Natural killer cell treated with Interleukin-12 subunit alpha and Interleukin-12 subunit beta and Interleukin-15 and Interleukin-18, amount 100 ng/mL, for 72 hours (primary cell): ENCODE measurements at places on chromosomes 4 and X. TPM values are rescaled to one million over a fixed set of nuclear protein-coding genes. Genes with fewer than 3 reads are reported as not detected.

DNA sequence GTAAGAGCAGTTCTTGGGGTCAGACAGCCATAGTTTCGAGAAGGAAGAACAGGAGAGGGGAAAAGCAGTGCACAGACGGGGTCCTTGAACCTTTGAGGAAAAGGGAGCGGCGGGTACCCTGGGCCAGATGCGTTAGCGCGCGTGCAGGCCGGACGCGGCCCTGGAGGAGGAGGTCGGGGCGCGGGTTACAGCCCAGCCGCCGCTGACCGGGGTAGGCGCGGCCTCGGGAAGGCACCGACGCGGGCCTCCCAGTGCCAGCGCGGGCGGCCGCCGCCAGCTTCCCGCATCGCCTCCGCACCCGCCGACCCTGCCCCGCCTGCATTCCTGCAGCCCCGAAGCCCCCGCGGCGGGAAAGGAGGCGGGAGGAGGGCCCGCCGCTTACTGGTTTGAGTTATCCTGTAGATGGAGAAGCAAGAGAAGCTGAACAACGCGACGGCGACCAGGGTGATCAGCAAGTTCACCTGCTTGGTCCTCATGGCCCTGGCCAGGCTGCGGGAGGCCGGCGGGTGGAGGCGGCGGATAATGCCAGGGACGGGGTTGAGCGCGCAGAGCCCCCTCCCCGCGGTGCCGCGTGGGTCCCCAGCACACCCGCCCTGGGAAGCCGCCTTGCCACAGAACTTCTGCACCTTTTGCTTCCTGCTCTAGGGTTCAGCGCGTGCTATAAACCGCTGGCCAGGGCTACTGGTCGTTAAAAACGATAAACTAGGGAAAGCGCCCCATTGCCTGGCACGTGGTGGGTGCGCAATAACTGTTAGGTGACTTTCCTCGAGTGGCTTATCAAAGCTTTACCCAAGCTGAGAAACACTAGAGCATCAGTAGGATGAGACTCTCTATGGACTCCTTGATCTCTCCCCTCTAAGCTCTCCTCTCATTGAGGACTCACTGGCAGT, at the start of gene MGAT4D:
MGAT4D (minus strand) TSS at position 547 of the 890 bp plus-strand sequence; CDS start at position 476, 71 bp downstream.
- H3K27ac ChIP-seq = no peak within 1 kb of the TSS
- H3K4me1 ChIP-seq = peaks cover 7% of the 10 kb centered on the region
- peaks cover 67% of the 10 kb centered on the region for H3K27me3 ChIP-seq
- H3K4me3 ChIP-seq = peak within 1 kb of the TSS; percentile 36
- no peaks in the 10 kb centered on the region for H3K36me3 ChIP-seq

DNA sequence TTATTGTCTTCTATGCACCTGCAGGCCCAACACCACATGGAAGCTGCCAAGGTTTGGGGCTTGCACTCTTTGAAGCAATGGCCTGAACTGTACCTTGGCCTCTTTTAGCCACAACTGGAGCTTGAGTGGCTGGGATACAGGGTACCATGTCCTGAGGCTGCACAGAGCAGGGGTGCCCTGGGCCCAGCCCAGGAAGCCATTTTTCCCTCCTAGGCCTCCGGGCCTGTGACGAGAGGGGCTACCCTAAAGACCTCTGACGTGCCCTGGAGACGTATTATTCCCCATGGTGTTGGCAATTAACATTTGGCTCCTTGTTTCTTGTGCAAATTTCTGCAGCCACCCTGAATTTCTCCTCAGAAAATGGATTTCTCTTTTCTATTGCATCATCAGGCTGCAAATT, 519.9 kb upstream of the MAGEB18 start:
- no peak overlapping the region for H3K4me3 ChIP-seq
- DNase-seq = no peak
- no peak overlapping the region for H3K27ac ChIP-seq
- no peaks in the 10 kb centered on the region for H3K27me3 ChIP-seq
- H3K36me3 ChIP-seq = no peaks in the 10 kb centered on the region
- H3K4me1 ChIP-seq = no peaks in the 10 kb centered on the region

DNA sequence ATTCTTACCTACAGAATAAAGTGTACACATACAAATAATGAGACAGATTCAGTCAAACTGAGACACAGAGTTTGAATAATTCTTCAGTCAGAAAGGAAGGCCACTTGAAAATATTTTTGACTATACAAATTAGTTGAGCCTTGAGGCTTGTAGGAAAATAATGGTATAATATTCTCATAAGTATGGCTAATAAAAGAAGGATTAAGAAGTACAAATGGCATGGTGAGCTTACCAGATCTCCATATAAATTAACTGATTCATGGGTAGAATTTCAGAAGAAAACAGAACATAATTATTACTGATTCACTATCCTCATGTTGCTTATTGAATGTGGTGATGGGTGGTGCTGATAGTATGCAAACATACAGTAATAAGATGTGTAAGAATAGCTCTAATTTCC, 401.1 kb downstream of the PCDH18 start:
- H3K4me3 ChIP-seq = no peak overlapping the region
- H3K27me3 ChIP-seq = no peaks in the 10 kb centered on the region
- no peak for DNase-seq
- no peaks in the 10 kb centered on the region for H3K4me1 ChIP-seq
- H3K27ac ChIP-seq = no peak overlapping the region

DNA sequence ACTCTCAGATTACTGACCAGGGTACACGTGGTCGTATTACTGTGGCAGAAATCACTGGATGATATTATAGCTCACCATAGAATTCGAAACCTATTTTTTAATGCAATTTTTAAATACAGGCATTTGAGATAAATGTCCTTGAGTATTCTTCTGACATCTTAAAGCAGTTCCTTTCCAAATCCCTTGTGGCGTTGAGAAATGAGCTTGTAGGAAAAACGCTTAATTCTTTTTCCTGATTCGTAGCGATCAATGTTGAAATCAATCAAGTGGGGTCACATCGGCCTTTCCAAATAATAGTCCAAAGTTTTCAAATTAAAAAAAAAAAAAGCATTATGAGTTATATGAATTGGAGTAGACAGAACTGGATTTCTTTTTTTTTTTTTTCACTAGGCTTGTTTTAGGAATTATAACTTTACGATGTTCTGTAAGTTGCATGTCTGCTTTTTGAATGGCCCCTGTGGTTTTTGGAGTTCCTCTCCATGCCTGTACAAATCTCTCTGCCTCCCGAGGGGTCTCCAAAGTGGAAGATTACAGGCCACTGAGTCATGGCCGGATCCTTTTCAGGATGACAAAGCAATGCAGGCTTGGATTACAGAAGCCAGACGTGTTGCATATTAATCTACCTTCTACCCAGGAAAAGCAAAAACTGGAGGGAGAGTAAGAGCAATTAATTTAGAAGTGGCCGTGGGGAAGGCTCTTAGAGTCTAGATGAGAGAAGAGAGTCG, 226.1 kb downstream of the SHOX start:
- DNase-seq = no peak
- no peaks in the 10 kb centered on the region for H3K36me3 ChIP-seq
- no peak overlapping the region for H3K4me3 ChIP-seq
- no peaks in the 10 kb centered on the region for H3K4me1 ChIP-seq

DNA sequence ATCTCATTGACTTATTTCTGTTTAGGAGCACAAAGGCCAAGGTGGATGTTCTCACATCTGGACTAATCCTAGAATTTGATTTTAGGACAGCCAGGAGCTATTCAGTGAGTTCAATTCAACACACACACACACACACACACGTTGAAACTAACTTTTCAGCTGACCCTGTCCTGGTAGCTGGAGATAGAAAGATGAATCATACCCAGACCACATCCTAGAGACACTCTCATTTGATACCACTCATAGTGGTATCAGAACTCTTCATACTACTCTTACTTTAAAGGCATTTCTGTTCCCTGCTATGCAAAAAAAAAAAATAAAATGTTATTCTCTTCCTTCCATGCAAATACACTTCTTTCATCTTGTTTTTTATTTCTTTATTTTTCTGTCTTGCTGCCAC, 36.7 kb downstream of the KLF8 start:
- no peak overlapping the region for H3K27ac ChIP-seq
- DNase-seq = no peak
- H3K36me3 ChIP-seq = no peaks in the 10 kb centered on the region

GRCh38 chr4:8035371-8035780, 95.7 kb upstream of the AFAP1 start:
- H3K4me3 ChIP-seq = peak overlapping the region; percentile 44
- no peaks in the 10 kb centered on the region for H3K36me3 ChIP-seq

DNA sequence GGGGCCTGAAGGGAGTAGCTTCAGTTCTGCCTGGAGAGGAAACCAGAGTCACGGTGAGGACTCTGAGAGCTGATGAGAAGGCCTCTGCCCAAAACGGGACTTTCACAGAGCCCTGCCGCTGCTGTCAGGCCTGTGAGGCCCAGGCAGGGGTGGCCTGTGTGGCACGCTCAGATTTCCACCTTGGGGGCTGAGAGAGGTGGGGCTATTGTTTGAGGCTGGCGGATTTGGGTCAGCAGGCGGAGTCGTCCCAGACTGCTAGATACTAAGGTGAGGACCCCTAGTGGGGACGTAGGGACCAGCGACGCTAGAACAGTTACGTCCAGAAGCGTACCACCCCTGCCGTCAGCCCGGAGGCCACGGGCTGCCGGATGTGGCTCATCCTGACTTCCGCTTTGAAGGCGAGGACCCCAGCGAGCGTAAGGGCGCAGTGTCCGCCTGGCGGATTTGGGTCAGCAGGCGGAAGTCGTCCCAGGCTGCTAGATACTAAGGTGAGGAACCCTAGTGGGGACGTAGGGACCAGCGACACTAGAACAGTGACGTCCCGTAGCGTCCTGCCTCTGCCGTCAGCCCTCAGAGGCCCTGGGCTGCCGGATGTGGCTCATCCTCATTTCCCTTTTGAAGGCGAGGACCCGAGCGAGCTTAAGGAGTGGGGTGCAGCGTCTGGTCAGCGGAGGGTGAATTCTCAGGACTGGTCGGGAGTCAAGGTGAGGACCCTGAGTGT, at the start of gene MAGEB1:
MAGEB1 (plus strand) TSS at position 378 of the 721 bp plus-strand sequence. CDS start 3,348 bp downstream, outside the sequence.
- H3K36me3 ChIP-seq = no peaks in the 10 kb centered on the region
- no peaks in the 10 kb centered on the region for H3K27me3 ChIP-seq
- no peaks in the 10 kb centered on the region for H3K4me1 ChIP-seq
- no peak within 1 kb of the TSS for H3K4me3 ChIP-seq

- peaks cover 13% of the 10 kb centered on the region for H3K27me3 ChIP-seq
- DNase-seq = no peak
- H3K4me1 ChIP-seq = no peaks in the 10 kb centered on the region
- H3K4me3 ChIP-seq = no peak overlapping the region
- H3K27ac ChIP-seq = no peak overlapping the region
Measured at GRCh38 chrX:151687635-151688034, 7.6 kb upstream of the PRRG3 start.

STK32B gene
- total RNA-seq = not detected

P2RY8 gene
- total RNA-seq = 19.5 TPM

GRCh38 chr4:16779028-16779675, 119.3 kb downstream of the LDB2 start:
- H3K27ac ChIP-seq = no peak overlapping the region
- DNase-seq = no peak
- no peaks in the 10 kb centered on the region for H3K27me3 ChIP-seq
- no peaks in the 10 kb centered on the region for H3K4me1 ChIP-seq
- no peak overlapping the region for H3K4me3 ChIP-seq

MRPS18C gene
- total RNA-seq = 44.4 TPM

- H3K27ac ChIP-seq = no peak overlapping the region
- DNase-seq = no peak
- H3K27me3 ChIP-seq = no peaks in the 10 kb centered on the region
- no peak overlapping the region for H3K4me3 ChIP-seq
Measured at GRCh38 chr4:54495641-54496040, 162.1 kb upstream of the KIT start.

GRCh38 chr4:11566444-11567022, 137.8 kb upstream of the HS3ST1 start:
- no peak overlapping the region for H3K4me3 ChIP-seq
- H3K36me3 ChIP-seq = no peaks in the 10 kb centered on the region
- no peaks in the 10 kb centered on the region for H3K27me3 ChIP-seq

F8A3 gene
- total RNA-seq = 46.4 TPM

DNA sequence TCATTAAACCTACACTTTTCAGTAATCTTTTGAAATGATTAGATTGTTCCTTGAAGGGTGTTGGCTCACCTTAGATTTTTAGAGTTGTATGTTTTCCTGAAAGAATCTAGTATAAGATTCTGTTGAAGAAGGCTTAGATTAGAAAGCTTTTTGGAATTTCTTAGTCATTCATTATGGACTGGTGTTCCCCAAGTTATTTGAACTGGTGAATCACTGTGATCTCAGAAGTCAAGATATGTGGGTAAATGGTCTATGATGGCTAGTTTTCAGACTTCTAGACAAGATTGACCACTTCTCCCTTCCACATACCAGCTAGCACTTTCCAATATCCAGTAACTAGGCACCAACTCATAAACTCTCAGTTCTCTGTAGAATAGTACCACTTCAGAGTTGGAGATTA, 138.1 kb downstream of the KDM6A start:
- H3K27ac ChIP-seq = no peak overlapping the region
- no peak overlapping the region for H3K4me3 ChIP-seq
- peaks cover 49% of the 10 kb centered on the region for H3K4me1 ChIP-seq

GRCh38 chr4:177380730-177381287, 61.4 kb downstream of the AGA start:
- H3K4me1 ChIP-seq = no peaks in the 10 kb centered on the region
- H3K27me3 ChIP-seq = peaks cover 16% of the 10 kb centered on the region
- H3K27ac ChIP-seq = no peak overlapping the region
- no peaks in the 10 kb centered on the region for H3K36me3 ChIP-seq

SLC25A43 gene
- total RNA-seq = 6.4 TPM

DNA sequence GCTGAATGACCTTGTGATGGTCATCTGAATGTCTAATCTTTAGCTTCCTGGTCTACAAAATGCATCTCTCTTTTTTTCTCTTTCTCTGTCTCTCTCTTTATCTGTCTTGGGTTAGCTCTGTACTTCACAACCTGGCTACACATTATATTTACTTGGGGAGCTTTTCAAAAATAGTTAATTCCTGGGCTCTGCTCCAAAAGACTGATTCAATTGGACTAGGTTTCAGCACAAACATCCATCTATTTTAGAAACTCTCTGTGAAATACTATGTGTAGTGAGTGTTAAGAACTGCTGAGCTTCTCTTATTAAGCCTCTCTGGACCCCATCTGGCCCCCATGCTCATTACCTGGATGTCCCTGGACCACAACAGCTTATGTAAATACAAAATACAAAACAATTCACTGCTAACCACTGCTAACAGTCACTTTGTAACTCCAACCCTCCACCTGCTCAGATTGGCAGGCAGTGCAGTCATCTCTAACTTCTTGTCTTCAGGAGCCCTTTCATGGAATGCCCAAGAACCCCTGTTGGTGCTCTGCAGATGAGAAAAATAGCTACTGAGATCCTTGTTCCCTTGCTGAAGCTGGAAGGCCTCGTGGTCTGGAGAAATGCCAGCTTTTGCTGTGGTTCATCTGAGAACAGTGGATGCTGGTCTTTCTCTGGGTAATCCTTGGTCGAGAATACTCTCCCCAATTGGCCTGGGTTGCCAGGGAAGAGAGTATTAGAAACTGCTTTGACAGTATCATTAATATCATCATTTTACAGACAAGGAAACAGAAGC, 14.8 kb upstream of the BOD1L1 start:
- no peak overlapping the region for H3K27ac ChIP-seq
- peaks cover 34% of the 10 kb centered on the region for H3K27me3 ChIP-seq
- no peak for DNase-seq
- peaks cover 3% of the 10 kb centered on the region for H3K4me1 ChIP-seq

- DNase-seq = no peak
- no peaks in the 10 kb centered on the region for H3K36me3 ChIP-seq
- no peaks in the 10 kb centered on the region for H3K4me1 ChIP-seq
- no peaks in the 10 kb centered on the region for H3K27me3 ChIP-seq
Measured at GRCh38 chr4:33467291-33467690, 2747.1 kb downstream of the PCDH7 start.

GRCh38 chr4:27173280-27173679, 312.6 kb downstream of the STIM2 start:
- H3K27me3 ChIP-seq = peaks cover 2% of the 10 kb centered on the region
- no peaks in the 10 kb centered on the region for H3K36me3 ChIP-seq
- H3K27ac ChIP-seq = no peak overlapping the region

GRCh38 chr4:59664771-59665170, 1535.4 kb upstream of the ADGRL3 start:
- no peak for DNase-seq
- H3K4me3 ChIP-seq = no peak overlapping the region
- H3K4me1 ChIP-seq = no peaks in the 10 kb centered on the region
- no peaks in the 10 kb centered on the region for H3K27me3 ChIP-seq

TASL gene
- 7.2 TPM for total RNA-seq

XKRX gene
- 0.14 TPM for total RNA-seq
